Stimulated activated CD8-positive, alpha-beta memory T cell treated with anti-CD3 and anti-CD28 coated beads, Interleukin-4, amount 100 ng/mL, for 1 hour (primary cell): ENCODE measurements at places on chromosomes 2 and 18.

- DNase-seq: peak; percentile 46
Observed at GRCh38 chr2:73268830-73269685, 15.2 kb downstream of the FBXO41 start.

GRCh38 chr18:24559526-24559925, 99.1 kb downstream of the HRH4 start:
- no peak for DNase-seq

GRCh38 chr18:63646936-63647335, 2.9 kb upstream of the SERPINB4 start:
- no peak for DNase-seq

- DNase-seq: no peak
Observed at GRCh38 chr18:50696436-50696835, 123.4 kb downstream of the MRO start.
